ENCODE measurements at places on chromosomes 11 and 22. TPM values are rescaled to one million over a fixed set of nuclear protein-coding genes. Genes with fewer than 3 reads are reported as not detected.

NRXN2 gene
- total RNA-seq: 8.0 TPM

OR52E8 gene
- total RNA-seq: not detected

LIN7C gene
- 36.8 TPM for total RNA-seq

MMP12 gene
- 0.17 TPM for total RNA-seq

MB gene
- not detected for total RNA-seq

HEPN1 gene
- total RNA-seq: not detected

TENM4 gene
- 42.4 TPM for total RNA-seq

All from smooth muscle cell of the pulmonary artery (primary cell).